CD4-positive, CD25-positive, alpha-beta regulatory T cell (primary cell): ENCODE measurements at places on chromosomes 6 and 20.

- DNase-seq, result no peak
These were observed 339.4 kb downstream of the CDKAL1 start for GRCh38 chr6:20873425-20874190.

- no peak for DNase-seq
These were observed 107.2 kb upstream of the GGTLC1 start for GRCh38 chr20:24095756-24096155.

GRCh38 chr6:16349544-16349943 is 111.2 kb downstream of the GMPR start:
- no peak for DNase-seq

GRCh38 chr6:140285471-140285870 is 911.0 kb upstream of the CITED2 start:
- no peak for DNase-seq

DNA sequence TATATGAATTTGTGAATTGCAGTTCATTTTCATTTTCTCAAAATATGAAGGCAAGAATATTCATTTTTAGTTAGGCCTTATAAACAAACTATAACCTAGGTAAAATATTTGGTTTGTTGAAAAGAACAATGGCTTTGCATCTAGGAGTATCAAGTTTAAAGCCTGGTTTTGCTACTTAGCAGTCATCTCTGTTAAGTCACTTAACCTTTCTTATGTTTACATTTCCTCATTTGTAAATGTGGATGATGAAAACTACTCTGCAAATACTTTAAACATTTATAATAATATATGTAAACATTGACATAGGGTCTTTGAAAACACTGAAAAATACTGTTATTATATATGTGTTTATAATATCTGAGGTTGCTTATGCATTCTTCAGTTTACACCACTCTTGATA is 135.5 kb downstream of the CENPW start:
- DNase-seq, result no peak
